T-helper 9 cell (primary cell): ENCODE measurements at places on chromosomes 3 and 15.

DNA sequence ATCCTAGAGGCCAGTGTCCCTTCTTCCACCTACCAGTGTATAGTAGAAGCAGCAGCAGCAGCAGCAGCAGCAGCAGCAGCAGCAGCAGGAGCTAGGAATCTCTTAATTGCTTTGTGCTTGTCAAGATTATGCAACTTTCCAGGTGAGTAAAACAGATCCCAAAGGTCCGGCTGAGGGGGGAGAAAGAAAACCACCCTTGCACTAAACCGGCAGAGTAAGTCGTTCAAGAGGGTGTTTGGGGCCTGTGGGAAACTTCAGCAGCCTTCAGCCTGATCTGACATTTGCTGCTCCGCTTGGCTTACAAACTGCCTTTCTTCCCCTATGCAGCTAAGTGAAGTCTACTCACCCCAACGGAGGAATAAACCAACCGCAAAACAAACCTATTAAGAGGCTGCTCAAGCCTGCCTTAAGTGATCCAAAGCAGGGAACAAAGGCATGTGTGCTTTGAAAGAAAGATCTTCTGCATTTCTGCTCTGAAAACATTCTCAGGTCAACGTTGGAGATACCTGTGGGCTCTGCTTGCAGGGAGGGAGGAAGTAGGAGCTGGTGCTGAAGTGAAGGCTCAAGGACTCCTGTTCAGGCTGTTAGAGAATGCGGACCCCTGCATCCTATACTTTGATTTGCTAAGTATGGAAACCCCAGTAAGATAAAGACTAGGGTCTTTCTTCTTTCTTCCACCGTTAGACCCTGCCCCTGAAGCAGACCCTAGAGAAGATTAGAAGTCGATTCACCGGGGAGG, 35.7 kb upstream of the DLG1 start:
- DNase-seq: no peak

- DNase-seq: no peak
Observed at GRCh38 chr15:34039790-34040113, 748 bp upstream of the AVEN start.

GRCh38 chr3:138686771-138687221, 78.2 kb downstream of the FAIM start:
- DNase-seq: no peak

- no peak for DNase-seq
Observed at GRCh38 chr15:39896101-39896500, 24.0 kb downstream of the GPR176 start.

- DNase-seq: no peak
Observed at GRCh38 chr3:106746286-106746685, 631.0 kb upstream of the CCDC54 start.
